Activated CD4-positive, alpha-beta T cell treated with anti-CD3 and anti-CD28 coated beads, Interleukin-2, amount 10 ng/mL, durations not matched to agents 7 days and 5 days (primary cell): ENCODE measurements at places on chromosomes 12 and 14. TPM values are rescaled to one million over a fixed set of nuclear protein-coding genes. Genes with fewer than 3 reads are reported as not detected.

- peaks cover 43% of the 10 kb centered on the region for H3K36me3 ChIP-seq
- H3K4me3 ChIP-seq = no peak overlapping the region
- H3K4me1 ChIP-seq = peaks cover 70% of the 10 kb centered on the region
- H3K27ac ChIP-seq = peak overlapping the region; percentile 37
- no peaks in the 10 kb centered on the region for H3K27me3 ChIP-seq
- DNase-seq = no peak
These were observed 9.5 kb downstream of the PCNX1 start for GRCh38 chr14:70916799-70917198.

- no peak overlapping the region for H3K27ac ChIP-seq
- DNase-seq = peak; percentile 66
- peaks cover 7% of the 10 kb centered on the region for H3K27me3 ChIP-seq
- peaks cover 2% of the 10 kb centered on the region for H3K36me3 ChIP-seq
- no peaks in the 10 kb centered on the region for H3K4me1 ChIP-seq
These were observed 19.5 kb upstream of the TTC9 start for GRCh38 chr14:70622111-70622712.

DNA sequence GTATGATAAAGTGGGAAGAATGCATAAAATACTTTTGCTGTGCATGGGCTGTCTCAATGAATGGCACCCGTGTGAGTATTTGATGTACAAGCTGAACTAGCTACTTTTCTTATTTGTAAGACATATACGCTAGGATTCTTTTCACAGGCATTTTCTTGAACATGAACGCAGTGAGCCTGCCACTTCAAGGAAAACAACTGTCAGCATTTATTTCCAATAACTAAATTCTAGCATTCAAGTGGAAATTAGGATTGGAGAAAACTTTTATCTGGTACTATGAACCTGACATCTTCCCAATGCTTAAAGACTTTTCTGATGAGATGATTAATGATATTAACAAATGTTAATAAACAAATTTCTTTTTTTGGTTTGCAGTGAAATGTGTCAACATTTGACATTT, 45.7 kb downstream of the UTP20 start:
- DNase-seq = no peak
- H3K4me1 ChIP-seq = no peaks in the 10 kb centered on the region
- H3K36me3 ChIP-seq = peaks cover 22% of the 10 kb centered on the region
- H3K27me3 ChIP-seq = no peaks in the 10 kb centered on the region
- H3K4me3 ChIP-seq = no peak overlapping the region

Gene CACNA2D4
- total RNA-seq = 12.9 TPM

GRCh38 chr12:114690267-114691135, 6.5 kb upstream of the TBX3 start:
- H3K27ac ChIP-seq = no peak overlapping the region
- no peak for DNase-seq
- H3K4me1 ChIP-seq = no peaks in the 10 kb centered on the region
- H3K36me3 ChIP-seq = peaks cover 3% of the 10 kb centered on the region

Gene KRT79
- not detected for total RNA-seq

DNA sequence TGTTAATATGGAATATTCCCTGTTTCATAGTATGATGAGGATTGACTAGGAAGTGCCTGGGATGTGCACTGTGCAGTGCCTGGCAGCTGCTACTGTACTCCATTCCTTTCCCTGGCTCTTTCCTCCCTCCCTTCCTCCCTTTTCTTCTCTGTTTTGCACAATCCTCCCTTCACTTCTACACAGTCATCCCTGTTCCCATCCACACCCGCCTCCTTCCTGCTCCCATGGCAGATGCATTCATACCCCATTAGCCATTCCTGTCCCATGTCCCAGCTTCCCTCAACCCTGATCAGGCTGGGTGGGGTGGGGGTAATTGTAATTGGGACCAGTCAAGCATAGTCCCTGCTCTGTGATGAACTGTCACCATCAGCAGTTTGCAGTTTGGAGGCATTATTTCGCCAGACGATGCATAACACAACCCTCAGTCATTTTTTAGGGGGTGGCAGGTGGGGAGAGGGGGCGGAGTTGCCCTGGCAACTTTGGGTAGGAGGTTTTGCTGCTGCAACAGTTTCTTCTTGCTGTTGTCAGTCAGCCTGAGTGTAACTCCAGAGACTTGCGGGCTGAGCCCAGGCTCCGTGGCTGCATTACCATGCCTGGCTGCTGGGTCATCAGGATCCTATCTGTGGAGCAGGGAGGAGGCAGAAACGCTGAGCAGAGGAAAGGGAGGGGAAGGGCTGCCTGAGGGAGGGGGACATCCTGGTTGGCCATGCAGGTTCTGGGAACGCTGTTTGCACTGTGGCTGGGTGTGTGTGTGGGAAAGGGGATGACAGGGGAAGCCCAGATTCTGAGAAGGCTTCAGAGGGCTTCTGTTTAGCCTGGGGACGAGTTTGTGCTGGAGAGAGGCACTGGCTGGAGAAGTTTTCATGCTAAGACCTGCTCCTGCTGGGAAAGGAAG, 4.1 kb upstream of the KRT84 start:
- no peaks in the 10 kb centered on the region for H3K36me3 ChIP-seq
- H3K27ac ChIP-seq = no peak overlapping the region
- no peak overlapping the region for H3K4me3 ChIP-seq

- no peak overlapping the region for H3K27ac ChIP-seq
- no peaks in the 10 kb centered on the region for H3K4me1 ChIP-seq
- no peak overlapping the region for H3K4me3 ChIP-seq
- no peak for DNase-seq
- H3K36me3 ChIP-seq = no peaks in the 10 kb centered on the region
These were observed 129.3 kb upstream of the RASSF8 start for GRCh38 chr12:25829192-25829591.

GRCh38 chr14:69008421-69008884, 29.4 kb upstream of the ACTN1 start:
- DNase-seq = no peak
- no peaks in the 10 kb centered on the region for H3K27me3 ChIP-seq
- no peak overlapping the region for H3K27ac ChIP-seq
- H3K4me3 ChIP-seq = no peak overlapping the region

- no peak for DNase-seq
- no peaks in the 10 kb centered on the region for H3K36me3 ChIP-seq
- H3K27ac ChIP-seq = no peak overlapping the region
These were observed 137.5 kb downstream of the FSCB start for GRCh38 chr14:44369401-44370123.

- H3K4me3 ChIP-seq = no peak overlapping the region
- no peak overlapping the region for H3K27ac ChIP-seq
- DNase-seq = no peak
- peaks cover 15% of the 10 kb centered on the region for H3K27me3 ChIP-seq
These were observed 171.1 kb upstream of the G2E3 start for GRCh38 chr14:30387871-30388270.

Gene PNMA1
- 25.9 TPM for total RNA-seq

Gene RASSF9
- not detected for total RNA-seq

DNA sequence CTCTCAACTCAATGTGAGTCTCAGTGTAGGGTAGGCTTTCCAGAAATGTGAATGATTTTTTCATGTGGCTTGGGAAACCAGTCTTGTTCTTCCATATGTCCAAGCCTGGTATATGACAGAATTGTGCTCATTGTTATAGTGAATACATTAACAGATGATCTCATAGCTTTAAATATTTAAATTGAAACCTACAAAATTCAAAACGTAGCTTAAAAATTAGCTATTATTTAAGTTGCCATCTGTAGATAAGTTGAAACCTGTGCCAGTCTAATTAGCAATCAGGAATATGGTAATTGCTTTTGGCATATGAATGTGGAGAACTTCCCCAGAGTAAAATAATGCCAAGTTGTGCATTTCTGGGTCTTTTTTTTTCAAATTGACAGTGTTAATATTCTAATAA, 891.6 kb upstream of the SEL1L start:
- no peaks in the 10 kb centered on the region for H3K4me1 ChIP-seq
- H3K27me3 ChIP-seq = no peaks in the 10 kb centered on the region
- H3K27ac ChIP-seq = no peak overlapping the region
- DNase-seq = no peak
- no peak overlapping the region for H3K4me3 ChIP-seq

DNA sequence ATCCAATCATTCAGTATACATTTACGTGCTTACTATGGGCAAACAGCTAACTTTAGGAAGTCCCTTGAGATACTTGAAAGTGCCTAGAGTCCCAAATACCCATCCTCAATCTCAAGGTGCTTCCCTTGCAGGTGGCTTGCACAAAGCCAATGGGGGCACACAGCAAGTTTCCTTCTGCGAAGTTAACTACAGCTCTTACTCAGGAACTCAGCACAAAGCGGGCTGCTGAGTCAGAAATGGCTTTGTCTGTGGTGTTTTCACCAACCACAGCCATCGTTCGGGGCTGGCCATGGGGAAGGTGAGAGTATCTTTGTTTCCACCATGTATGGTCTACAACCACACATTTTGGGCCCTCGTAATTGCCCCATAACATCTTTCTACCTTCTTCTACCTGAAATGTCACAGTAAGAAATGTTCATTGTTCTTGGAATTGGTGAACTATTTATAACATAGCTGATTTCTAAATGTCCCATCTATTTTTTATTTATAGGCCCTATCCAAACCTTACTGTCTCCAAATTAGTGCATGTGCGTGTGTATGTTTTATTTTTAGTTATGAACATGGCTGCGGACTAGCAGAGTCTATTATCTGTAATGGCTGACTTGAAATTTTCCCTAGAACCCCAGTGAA, 13.9 kb downstream of the MFAP5 start:
- peak; percentile 67 for DNase-seq

DNA sequence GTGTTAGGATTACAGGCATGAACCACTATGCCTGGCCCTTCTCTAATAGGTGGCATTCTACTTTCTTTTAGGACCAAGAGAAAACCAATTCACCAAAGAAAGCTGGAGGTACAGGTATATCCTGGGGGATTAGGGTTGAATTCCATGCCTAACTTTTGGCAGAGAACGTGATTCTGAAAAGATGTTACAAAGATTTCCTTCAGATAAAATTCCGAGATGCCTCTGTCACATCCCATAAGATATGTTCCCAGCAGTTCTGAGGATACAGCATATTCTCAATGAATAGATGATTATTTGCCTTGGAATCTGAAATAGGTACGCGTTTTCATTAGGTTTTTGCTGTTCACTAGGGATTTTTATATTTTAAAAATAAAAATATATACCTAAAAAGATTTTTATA, 111.9 kb upstream of the KRAS start:
- no peak overlapping the region for H3K4me3 ChIP-seq
- peaks cover 14% of the 10 kb centered on the region for H3K4me1 ChIP-seq
- no peak overlapping the region for H3K27ac ChIP-seq
- H3K27me3 ChIP-seq = peaks cover 5% of the 10 kb centered on the region
- no peaks in the 10 kb centered on the region for H3K36me3 ChIP-seq

- H3K4me3 ChIP-seq = no peak overlapping the region
- H3K27ac ChIP-seq = no peak overlapping the region
These were observed 70.0 kb downstream of the TTC6 start for GRCh38 chr14:37665479-37665878.

- H3K36me3 ChIP-seq = no peaks in the 10 kb centered on the region
- no peaks in the 10 kb centered on the region for H3K4me1 ChIP-seq
- no peak overlapping the region for H3K4me3 ChIP-seq
- peaks cover 7% of the 10 kb centered on the region for H3K27me3 ChIP-seq
- no peak overlapping the region for H3K27ac ChIP-seq
- DNase-seq = no peak
These were observed 182.5 kb downstream of the PHETA1 start for GRCh38 chr12:111186347-111186746.

- H3K4me1 ChIP-seq = no peaks in the 10 kb centered on the region
- no peaks in the 10 kb centered on the region for H3K36me3 ChIP-seq
- no peak overlapping the region for H3K4me3 ChIP-seq
- no peak for DNase-seq
- no peak overlapping the region for H3K27ac ChIP-seq
These were observed 504.1 kb downstream of the TMTC2 start for GRCh38 chr12:83190631-83191390.

DNA sequence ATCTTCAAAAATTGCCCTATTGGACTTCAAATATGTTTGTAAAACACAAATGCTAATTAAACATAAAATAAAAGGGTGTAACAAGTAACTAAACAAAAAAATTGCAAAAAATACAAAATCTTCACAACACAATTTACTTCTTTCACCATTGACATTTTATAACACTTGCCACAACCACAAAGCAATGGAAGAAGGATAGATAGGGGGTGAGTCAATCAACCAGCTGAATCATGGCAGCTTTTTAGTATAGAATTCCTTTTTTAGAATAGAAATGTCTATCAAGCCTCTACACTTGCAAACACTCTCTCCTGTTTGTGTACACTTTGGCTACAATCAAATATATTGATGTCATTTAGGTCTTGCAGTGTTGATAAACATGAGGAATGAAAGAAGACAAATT, 232.7 kb downstream of the SLC16A7 start:
- no peak overlapping the region for H3K27ac ChIP-seq
- no peaks in the 10 kb centered on the region for H3K36me3 ChIP-seq
- H3K27me3 ChIP-seq = no peaks in the 10 kb centered on the region
- no peaks in the 10 kb centered on the region for H3K4me1 ChIP-seq
- H3K4me3 ChIP-seq = no peak overlapping the region
